Mucosa of descending colon (tissue), 3 donors: ENCODE measurements at places on chromosomes 12 and 14.

- DNase-seq, result no peak
Observed at GRCh38 chr14:67435603-67436002, 23.6 kb upstream of the PLEK2 start.

- DNase-seq, result no peak
Observed at GRCh38 chr12:15011162-15011561, 38.3 kb downstream of the PDE6H start.

GRCh38 chr14:90829677-90830076 lies 13.4 kb upstream of the TTC7B start:
- DNase-seq, result no peak

DNA sequence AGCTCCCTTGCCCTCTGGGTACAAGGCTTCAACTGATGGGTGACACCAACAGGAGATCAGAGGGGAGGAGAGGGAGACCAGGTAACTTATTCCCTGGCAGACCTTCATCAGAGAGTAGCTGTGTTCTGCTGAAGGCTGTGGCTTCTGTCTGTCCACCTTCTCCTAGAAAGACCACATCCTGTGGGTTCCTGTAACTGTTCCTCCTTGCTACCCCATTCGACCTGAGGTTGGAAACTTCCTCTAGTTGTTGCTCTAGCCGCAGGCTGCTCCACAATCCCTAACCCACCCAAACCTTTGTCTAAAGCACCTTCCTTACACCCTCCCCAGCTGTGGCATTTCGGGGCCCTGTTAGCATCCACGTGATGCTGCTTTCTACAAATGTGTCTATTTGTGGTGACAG lies 454.2 kb downstream of the DPF3 start:
- DNase-seq, result no peak

GRCh38 chr12:111409780-111410430 lies 4.2 kb downstream of the SH2B3 start:
- DNase-seq, result peak; percentile 75

DNA sequence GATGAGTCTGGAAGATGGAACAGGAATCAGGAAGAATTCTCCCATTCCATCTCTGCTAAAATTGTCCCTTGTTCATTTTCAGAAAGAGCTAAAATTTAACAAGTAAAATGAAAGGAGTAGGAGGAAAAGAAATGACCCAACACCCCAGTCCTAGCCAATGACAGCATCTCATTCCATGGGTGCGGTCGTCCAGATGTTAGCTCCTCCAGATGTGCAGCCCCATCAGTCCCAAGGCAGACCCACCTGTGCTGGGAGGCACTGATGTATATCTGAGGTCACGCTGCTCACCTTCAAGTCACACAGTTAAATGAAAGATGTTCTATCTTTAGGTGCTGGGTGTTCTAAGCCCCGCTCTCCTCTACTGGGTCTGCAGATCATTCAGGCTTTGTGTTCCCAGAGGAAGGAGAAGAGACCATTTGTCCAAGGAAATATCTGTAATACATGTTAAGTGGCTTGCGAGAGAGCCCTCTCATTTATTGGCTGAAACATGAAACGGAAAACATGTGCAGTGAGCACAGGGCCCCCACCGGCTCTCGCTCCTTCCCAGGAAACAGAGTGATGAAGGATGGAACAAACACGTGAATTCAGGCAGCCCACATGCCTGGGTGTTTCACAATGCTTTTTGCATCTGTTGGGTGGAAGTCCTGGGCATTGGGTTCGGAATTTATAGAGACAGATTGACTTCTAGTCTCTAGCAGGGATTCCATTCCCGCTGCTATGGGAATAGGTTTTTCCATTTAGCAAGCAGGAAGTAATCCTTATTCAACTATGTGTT lies 294.6 kb downstream of the NUAK1 start:
- DNase-seq, result no peak

DNA sequence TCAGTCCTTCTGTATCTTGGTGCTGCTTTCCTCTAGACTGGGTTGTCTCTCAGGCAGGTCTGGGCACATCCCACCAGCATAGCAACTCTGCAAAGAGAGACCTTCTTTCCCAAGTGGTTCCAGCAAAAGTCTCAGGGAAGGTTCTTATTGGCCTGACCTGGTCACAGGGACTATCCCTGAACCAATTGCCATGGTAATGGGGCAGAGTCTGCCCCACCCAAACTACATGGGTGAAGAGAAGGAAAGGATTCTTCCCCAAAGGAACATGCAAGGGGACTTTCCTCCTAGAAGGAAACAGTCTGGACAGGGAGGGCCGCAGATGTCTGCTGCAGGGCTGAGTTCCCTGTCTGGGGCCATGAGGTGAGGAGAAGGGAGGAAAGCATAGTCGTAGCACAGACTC lies 122.2 kb upstream of the NCOR2 start:
- no peak for DNase-seq

DNA sequence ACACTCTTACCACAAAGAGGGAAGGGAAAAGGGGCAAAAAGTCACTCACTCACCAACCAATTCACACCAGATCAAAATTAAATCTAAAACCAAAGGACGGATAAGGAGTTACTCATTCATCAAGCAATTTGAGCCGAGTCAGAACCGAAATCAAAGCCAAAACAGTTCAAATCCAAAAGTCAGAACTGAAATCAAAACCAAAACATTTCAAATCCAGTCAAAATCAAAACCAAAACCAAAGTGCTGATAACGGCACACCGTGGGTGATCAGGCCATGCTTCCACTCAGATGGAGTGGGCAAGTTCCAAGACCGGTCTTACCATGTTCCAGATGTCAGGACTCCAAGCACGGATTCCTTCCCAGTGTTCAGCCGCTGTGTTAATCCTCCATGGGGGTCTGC lies 139.5 kb downstream of the SLC38A6 start:
- no peak for DNase-seq

GRCh38 chr14:23602181-23603095 lies 23.8 kb upstream of the JPH4 start:
- DNase-seq, result no peak

DNA sequence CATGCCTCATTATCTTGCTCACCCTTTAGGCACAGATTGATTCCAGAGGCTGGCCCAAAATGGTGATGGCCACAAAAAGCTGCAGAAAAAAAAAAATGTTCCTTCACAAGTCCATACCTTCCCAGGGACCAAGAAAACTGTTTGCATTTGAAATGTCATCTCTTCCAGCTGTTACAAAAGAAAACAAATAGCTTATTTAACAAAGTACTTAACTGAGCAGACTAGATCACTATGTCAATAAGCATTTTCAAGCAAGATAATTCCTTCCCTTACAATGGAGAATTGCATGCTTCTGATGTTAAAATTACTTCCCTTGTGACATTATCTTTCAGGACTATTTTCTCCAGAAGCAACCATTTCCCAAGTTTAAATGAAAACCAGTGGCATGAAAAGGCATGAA lies 377.9 kb upstream of the KITLG start:
- no peak for DNase-seq

DNA sequence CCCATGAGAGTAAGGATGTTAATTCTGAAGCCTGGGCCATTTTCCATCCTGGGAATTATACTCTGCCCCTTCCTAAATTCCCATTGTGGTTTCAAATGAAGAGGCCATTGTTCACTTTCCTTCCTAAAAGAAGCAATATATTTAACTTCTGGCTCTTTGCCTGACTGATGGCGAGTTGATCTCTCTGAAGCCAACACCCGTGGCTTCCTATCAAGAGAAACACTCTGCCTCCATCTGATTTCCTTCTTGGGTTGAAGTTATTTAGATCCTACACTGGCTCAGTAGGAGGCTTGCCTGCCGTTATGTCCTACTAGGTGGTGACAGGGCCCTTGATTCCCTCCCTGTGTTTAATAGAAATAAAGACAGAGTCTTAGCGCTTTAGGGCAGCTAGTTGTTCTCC lies 97.4 kb downstream of the PRKCH start:
- DNase-seq, result no peak

DNA sequence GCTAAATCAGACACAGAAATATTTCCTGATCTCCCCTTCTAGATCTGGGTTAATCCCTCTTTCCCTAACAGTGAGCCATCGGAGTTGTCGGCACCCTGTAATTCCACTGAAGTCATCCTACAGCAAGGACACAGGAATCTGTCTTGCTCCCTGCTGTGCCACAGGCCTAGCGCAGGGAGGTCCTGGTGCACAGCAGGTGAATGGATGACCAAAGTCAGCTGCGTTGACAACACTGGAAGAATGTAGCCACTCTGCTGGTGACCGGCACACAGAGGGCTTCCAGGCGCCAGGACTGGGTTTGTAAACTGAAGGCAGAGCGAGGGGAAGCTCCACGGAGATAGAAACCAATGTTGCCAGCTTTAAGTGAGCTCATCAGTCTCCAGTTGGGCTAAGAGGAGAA lies 23.6 kb downstream of the TMEM229B start:
- no peak for DNase-seq

- DNase-seq, result peak; percentile 26
Observed at GRCh38 chr12:5432011-5432400, at the start of gene NTF3. Gene NTF3 (plus strand): TSS chr12:5432108. CDS start chr12:5432325, 217 bp downstream.

- no peak for DNase-seq
Observed at GRCh38 chr12:26011099-26011498, 52.6 kb downstream of the RASSF8 start.

GRCh38 chr14:24368562-24369252 lies 723 bp downstream of the NFATC4 start:
- peak; percentile 53 for DNase-seq

- DNase-seq, result no peak
Observed at GRCh38 chr12:67431411-67432020, 162.4 kb downstream of the CAND1 start.

DNA sequence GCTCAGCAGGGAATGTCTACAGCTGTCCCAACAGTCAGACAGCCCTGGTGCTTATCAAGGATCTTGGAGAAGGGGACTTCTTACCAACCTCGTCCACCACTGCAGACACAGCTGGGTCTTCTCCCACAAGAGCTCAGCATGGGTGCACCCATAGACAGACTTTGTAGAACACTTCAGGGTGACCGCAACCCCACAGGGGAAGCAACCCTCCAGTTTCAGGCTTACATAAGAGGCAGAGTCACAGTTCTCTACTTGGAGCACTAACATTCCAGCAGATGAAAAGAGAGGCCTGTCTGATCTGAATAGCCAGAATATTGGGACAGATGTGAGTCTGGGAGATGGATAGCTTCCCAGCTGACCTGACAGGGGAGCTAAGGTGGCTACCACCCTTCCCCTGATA lies 3.5 kb upstream of the CLEC1A start:
- peak; percentile 10 for DNase-seq

DNA sequence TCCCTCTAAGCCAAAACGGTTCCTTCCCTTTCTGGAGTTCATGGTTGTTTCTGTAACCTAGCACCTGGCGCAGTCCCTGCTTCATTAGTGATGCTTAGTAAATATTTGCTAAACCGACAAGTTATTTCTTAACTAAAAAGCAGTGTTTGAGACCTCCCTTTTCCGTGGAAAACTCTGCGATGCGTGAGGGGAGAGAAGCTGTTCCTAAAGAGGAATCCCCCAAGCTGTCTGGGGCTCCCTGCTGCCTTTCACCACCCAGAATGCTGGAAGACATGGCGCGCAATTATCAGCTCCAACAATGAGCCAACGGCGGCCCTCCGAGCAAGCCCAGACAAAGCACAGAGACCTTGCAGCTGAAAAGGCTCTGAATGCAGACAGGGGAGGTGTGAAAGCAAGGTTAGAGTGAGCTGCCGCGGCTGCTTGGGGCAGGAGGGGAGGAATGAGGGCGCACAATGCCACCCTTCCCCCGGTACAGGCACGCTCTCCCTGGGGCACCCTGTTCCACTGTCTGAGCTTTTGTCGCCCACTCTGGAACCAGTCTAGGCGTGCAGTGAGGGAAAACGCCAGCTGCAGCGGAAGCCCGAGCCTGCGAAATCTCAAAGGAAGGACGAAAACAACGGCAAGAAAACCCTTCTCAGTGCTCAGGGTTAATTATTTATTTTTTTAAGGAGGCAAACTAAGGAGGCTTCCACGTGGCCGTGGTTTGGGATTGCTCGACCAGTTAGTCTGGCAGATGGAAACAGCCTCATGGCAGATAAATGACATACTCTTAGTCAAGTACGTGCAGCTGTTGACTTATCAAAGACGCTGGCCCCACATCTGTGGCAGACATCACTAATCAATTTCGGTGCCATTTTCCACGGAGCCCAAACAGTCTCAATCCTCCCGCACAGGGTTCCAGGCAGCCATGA lies 66.3 kb downstream of the RBM19 start:
- no peak for DNase-seq

DNA sequence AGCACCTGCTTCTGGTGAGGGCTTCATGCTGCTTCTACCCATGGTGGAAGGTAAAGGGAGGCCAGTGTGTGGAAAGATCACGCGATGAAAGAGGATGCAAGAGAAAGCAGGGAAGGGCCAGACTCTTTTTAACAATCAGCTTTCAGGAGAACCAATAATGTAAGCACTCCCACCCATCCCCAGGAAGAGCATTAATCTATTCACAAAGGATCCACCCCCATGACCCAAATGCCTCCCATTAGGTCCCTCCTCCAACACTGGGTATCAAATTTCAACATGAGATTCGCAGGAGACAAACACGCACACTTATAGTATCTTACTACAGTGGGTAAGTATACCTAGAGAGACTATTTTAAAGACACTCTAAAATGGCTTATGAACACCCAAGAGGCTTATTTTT lies 80.5 kb upstream of the TMCC3 start:
- no peak for DNase-seq

DNA sequence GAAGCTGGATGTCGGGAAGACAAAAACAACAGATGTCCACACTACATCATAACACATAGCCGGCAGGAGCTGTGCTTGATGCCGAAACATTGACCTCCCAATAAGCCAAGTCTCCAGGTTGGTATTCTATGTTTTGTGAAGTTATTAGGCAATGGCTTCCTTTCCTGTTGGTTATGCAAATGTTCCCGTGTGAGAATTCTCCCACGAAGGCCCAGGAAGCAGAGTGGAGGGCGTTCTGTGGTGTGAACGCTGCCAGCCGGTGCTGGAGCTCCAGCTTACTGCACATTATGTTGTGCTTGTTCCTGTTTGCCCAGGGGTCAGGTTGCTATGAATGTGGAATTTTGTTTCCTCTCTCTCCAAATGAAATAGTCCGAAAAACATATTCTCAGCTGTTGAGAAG lies 156.4 kb upstream of the HMGA2 start:
- DNase-seq, result no peak

- no peak for DNase-seq
Observed at GRCh38 chr12:58750484-58750883, 169.8 kb downstream of the LRIG3 start.
